ENCODE measurements at places on chromosomes 1 and 21.

GRCh38 chr21:37667380-37667779, 248.9 kb downstream of the KCNJ6 start:
- DNase-seq, result no peak

DNA sequence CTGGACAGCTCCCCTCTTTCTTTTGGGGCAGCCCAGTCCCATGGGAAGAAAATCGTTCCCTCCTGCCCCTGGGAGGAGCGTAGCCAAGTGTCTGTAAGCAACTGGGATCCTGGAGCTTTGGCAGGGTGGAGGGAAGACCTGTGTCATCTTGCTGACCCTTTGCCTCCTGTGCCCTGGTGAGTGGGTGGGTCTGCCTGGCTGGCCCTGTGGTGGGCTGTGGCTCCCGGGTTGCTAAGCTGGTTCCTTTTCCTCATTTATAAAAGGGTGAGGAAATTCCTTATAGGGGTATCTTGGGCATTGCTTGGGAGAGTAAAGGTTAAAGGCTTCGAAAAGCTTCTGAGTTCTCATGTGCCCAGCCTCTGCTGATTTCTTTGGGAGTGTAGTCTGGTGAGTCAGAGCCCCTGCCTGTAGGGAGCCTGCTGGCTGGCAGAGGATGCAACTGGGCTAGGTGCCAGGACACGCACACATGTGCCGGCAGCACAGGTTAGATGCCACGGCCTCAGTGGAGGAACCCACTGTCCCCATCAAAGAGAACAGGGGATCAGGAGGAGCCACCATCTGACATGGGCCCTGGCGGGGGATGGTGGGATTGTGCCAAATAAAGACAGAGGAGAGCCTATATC, 85.2 kb downstream of the ARHGEF10L start:
- peak; percentile 15 for DNase-seq

DNA sequence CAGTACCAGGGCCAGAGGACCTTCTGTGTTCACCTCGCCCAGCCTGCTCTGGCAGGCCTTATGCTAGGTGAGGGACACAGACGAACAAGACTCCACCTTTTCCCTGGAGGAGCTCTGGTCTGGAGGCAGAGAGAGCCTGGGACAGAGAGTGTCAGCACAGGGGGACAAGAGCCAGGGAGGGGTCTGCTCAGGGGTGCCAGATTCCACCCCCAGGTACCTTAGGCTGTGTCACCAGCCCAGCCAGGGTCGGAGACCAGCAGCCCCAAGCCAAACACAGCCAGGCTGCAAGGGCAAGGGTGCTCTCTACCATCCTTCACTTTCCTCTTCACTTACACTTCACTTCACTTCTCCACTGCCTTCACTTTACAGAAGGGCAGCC, 4.3 kb upstream of the LRP8 start:
- no peak for DNase-seq

DNA sequence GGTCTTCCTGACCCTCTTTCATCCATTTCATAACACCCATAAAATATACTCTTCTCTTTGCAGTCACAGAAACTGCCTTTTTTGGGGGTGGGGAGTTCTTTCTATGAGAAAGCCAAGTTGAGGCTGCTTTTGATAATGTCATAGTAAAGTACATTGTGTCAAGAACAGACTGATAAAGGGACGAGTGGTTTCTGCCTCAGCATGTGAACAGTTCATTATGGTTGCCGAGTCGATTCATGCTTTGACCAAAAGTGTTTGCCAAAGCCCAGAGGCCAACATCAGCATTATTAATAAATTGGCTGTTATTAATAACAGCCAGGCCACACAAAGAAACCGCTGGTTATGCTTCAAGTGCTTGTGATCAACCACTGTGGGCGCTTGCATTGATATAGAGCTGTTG, 162.0 kb downstream of the HUNK start:
- DNase-seq, result no peak

DNA sequence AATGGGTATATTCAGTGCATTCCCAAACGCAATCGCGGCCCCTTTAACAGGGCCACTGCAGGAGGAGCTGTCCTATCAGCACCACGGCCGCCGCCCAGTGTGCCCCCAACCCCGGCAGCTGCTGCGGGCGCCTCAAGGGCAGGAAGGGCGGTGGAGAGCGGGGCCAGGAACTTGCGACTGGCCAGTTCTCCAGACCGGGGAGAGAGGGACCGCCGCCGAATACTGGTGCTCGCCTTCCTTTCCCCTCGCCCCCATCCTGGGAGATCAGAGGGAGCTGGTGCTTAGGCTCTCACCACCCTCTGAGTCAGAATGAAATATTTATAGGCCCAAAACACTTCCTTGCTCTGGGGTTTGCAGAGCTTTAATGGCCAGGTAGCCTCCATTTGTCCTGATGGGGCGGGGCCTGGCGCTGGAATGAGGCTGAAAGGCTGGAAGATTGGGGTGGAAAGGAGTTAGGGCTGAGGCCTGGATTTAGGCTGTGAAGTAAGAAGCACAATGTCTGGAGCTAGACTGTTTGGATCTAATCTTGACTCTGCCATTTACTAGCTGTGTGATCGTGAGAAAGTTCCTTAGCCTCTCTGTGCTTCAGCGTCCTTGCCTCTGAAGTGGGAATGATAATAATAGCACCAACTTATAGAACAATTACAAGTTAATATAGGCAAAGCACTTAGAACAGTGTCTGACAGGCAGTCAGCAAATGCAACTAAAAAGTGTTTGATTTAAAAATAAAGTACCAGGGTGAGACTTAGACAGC, 75.5 kb downstream of the NAV1 start:
- peak; percentile 41 for DNase-seq

DNA sequence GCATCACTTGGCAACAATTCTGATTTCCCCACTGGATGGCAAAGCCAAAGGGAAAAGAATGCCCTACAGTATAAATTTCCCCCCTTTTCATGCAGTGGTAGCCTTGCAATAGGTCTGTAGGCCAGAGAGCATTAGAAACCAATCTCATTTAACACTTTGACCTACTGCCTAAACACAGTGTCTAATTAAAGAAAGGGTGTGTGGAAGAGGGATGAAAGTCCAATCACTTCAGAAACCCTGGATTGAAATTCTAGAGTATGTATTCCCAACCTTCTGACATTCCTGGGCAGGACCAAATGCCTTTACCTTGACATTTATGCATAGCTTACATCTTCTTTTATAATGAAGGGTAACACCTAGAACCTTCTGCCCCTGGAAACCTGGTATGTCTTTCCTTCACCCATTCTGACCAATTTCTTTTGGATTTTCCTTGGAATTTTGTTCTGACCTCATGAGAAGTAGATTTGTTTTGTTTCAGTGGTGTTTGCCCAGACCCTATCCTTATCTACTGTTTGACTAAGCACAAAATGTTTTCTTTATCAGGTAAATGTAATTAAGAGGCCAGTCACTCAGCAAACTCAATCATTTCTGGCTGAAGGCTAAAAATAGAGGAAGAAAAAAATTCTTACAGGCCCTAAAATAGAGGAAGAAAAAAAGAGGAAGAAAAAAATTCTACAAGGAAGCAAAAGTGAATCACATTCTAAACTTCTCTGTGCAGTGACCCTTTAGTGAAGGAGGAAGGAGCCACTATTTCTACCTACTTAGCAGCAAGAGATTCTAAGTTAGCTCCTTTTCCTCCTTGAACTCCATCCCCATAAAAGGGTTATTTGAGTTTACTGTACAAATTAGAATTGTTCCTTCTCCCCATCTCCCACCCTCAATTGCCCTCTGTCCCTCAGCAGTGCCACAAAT, 129.5 kb upstream of the DSCAM start:
- DNase-seq, result no peak
